ENCODE measurements at places on chromosomes 6 and 20.

GRCh38 chr20:59320426-59320825 is 20.0 kb downstream of the EDN3 start:
- no peak for DNase-seq

DNA sequence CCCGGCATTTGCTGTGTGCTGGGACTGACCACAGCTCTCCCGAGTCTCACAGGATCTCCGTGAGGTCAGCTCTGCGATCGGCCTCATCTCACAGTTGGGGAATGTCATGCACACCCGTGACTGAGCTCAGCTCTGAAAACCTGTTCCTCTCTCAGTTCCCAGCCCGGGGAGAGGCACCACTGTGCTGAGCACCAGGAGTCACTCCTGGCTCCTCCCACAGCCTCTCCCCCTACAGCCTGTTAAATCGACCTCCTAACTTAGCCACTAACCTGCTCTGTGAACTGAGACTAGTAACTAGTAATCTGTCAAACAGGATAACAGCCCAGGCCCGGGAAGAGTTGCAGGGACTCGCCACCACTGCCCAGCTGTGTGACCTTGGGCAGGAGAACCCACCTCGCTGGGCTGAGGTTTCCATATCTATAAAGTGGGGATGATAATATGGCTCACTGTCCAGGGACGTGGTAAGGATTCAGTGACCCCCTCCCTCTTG is 20.1 kb upstream of the NOL4L start:
- no peak for DNase-seq

DNA sequence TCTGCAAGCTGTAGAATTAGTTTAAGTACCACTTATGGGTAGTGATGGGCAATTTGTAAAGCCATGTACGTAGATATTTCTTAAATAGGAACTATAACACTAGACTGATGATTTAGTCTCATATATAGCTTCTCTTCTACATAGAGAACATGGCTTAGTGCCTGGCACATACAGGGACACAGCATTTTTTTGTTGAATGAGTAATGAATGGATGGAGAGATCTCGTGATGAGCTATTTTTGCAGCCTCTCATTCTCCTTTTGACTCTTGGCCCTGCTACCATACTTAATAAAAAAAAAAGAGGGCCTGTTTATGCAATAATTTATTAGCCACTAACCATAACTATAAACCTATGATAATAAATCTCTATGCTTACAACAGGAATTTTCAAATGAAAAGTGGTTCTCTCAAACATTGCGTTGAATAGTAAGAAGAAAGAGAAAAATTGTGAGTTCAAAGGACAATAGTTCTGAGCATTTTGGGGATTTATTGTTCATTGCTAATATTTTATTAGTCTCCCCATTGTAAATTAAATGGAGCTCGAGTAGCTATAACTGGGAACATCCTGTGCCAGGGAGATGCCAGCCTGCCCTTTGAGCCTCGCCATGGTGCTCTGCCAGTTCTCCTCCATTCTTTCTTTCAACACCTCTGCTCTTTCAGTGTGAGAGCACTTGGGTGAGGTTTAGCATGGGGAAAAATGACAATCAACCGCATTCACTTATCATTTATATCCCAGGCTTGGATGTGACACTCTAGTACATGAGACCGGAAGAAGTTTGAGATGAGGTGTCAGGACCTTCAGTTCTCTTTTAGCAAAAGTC is 14.7 kb upstream of the RCAN2 start:
- DNase-seq, result no peak

DNA sequence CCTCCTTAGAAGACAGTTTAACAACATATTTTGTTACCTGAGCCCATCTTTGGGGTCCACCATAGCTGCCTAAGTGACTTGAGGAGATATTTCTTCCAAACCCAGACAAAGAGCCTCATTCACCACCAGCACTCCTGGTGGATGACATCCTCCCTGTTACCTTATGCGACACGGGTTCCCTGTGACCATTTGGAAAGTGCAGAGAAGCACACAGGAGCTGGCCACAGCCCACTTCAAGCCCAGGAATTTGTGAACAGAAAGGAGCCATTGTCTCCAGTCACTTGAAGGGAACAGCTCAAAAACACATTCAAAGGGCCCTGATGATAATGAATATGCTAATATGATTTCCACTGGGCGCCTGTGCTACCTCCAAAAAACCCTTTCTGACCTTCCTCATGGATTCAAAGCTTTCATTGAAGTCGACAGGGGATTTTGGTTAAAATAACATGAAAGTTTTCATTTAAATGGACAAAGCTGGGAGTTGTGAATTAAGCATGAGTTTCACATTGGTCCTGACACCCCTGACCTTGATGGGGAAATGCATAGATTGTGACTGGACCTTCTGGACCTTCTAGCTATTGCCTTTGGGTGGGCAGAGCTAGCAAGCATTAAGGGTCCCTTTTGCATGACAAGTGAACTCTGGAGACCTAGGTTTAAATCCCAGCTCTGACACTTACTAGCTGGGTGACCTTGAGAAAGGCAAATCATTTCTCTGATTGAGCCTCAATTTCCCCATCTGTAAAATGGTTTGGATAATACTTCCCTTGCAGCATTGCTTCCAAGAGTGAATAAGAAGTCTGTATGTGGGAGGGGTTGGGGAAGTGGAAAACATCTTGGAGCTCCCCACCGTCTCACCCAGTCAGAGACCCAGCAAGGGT is 83.3 kb upstream of the SIRPA start:
- DNase-seq, result no peak

- no peak for DNase-seq
These were observed 13.6 kb upstream of the WFDC8 start for GRCh38 chr20:45592574-45593189.

DNA sequence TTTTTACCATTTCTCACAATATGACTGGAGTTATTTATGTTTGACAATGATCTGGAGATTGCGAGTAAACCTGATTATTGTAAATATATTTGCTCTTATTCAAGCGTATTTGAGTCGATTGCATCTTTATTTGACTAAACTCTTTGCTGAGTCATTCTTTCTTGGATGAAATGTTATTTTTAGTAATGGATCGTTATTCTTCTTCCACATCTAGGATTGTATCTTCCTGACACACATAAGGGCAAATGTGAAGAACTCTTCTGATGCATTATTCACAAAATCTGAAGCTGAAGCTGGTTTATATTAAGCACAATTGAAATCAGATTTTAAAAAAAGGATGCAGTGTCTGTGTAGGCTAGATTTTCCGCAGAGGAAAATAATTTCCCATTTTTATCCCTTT is 68.2 kb downstream of the SEL1L2 start:
- DNase-seq, result no peak

- no peak for DNase-seq
These were observed 7.8 kb upstream of the VSTM2L start for GRCh38 chr20:37895166-37895565.

GRCh38 chr6:145294942-145295341 is 440.4 kb downstream of the EPM2A start:
- DNase-seq, result no peak

GRCh38 chr6:110484321-110484720 is 7.9 kb upstream of the SLC22A16 start:
- DNase-seq, result no peak

GRCh38 chr6:122422003-122422402 is 22.6 kb downstream of the HSF2 start:
- no peak for DNase-seq

- no peak for DNase-seq
These were observed 91.0 kb upstream of the ESR1 start for GRCh38 chr6:151716526-151716932.

GRCh38 chr20:31515775-31516107 is 1.5 kb downstream of the HM13 start:
- no peak for DNase-seq

DNA sequence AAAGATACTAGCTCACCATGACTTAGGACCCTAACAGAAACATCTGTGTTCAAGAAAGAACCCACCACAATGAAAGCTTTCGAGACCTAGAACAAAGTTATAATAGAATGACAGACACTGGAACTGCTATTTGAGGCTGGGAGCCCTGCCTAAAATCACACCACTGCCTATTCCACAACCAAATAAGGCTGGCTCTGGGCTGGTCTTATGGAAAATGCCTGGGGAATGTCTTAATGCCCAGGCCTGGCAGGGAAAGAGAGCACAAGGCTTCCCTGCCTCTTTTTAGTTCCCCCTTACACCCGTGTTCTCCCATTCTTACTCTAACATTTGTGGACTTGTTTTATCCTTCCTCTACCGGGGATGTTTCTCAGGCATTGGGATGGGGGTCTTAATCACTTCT is 5.6 kb upstream of the METTL24 start:
- DNase-seq, result no peak

DNA sequence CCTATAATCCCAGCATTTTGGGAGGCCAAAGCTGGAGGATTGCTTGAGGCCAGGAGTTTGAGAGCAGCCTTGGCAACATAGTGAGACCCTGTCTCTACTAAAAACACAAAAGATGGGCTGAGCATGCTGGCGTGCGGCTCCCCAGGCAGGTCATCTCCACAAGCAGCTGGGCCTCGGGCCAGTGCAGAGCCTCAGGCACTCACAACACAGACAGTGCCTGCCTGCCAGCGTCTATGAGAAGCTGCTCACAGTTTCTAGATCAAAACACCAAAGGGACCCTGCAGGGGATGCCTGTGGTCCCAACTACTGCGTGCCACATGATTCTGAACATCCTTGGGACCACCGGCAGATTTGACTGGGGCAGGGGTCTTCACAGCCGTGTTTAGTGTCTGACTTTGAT is 59.4 kb downstream of the GINS1 start:
- DNase-seq, result no peak

DNA sequence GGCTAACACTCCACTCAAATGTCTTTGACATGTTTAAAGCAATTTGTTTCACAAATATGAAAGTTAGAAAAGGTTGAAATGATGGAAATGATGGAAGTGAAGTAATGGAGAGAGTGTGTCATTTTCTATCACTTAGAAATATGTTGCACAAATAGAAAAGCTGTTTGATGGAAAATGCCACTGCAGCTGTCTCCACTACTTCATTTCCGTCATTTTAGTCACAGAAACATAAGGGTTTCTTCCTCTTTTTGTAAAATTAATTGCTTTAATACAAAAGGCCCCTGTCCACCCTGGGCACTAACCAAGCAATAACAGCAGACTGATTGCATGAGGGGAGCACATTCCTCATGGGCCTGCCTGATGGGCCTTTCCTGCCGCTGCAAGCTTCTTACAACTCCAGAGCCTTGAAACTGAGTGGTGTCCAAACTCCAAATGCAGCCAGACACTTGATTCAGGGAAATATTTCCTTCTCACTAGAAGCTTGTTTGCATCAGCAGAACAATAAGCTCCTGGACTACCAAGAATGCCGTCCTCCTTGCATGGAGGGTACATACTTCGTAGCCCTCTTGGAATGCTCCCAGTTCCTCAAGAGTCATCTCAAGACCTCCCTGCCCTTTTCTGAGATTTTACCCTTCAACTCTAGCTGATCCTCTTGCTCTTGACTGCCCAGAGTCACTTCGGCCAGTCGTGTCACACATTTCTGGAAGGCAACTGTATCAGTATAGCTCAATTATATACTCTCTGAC is 36.1 kb downstream of the F13A1 start:
- no peak for DNase-seq

- no peak for DNase-seq
These were observed 1.1 kb upstream of the MAP3K5 start for GRCh38 chr6:136793363-136793762.

GRCh38 chr6:139470997-139471396 is 96.5 kb upstream of the CITED2 start:
- no peak for DNase-seq

DNA sequence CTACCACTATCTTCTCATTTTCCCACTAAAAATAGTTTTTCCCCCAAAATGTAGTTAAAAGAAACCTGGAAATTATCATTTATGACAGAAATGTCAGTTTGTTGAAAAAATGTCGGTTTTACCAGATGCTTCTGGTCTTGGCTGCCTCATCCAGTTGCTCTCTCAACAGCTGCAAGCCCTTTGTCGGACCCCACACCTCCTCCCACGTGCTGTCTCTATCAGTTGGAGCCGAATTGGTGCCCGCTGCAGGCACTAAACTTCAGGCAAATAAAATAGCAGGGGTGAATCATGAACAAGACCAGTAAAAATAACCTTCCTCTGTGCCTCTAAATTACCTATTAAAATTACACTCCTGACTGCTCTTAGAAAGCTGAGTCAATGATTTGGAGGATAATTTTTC is 129.5 kb upstream of the CEP162 start:
- DNase-seq, result no peak

GRCh38 chr20:15556869-15557268 is 1016.4 kb downstream of the KIF16B start:
- no peak for DNase-seq

DNA sequence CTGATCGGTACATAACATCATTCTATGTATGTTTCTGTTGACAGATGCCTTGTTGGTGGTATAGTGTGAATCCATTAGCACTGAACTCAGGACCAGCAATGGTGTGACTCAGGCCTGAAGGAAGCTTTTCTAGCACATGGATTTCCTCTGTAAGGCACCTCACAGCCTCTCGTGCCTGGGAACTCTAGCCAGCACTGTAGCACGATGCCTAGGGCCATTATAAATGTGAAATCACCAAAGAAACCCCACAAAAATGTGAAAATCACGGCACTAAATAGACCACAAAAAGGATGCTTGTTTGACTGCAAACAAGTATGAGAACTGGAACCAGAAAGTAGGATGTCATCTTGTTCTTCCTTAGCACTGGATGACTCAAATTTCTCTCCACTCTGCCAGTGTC is 63.7 kb upstream of the NKX2-2 start:
- no peak for DNase-seq

- no peak for DNase-seq
These were observed 753.3 kb upstream of the MARCKS start for GRCh38 chr6:113103634-113104361.

DNA sequence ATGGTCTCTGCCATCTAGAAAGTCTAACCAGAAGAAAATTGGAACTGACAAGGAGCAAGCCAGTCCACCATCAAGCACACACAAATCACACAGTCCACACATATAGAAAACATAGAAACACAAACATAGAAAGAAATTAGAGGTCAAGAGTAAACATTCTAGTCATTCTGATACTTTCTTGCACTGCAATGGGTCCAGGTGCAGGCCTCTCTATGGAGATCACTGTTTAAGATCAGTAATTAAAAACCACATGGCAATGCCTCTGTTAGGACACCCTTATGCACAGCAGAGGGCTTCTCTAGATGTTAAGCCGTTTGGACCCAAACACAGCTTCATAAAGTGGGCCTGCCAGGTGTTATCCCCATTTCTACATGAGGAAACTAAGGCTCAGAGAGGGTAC is 42.8 kb upstream of the SLC22A23 start:
- DNase-seq, result no peak

DNA sequence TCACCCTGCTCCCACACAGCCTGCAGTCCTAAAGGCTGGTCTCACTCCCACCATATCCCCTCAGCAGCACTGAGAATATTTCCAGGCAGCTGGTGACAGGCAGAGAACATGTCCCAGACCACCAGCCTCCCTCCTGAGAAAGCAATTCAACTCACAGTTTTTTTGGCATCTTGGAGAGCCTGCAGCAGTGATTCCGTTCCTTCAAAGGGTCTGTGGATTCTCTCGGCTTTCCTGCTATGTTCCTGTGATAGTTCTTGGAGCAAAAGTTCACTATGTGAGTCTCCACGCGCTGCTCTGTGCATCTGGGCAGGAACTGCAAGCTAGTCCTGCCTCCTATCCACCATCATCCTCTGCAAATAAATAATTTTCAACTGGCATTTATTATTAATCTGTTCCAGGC is 448.3 kb upstream of the HSF2 start:
- no peak for DNase-seq

GRCh38 chr6:106134906-106135634 is 48.9 kb downstream of the PRDM1 start:
- no peak for DNase-seq
